ENCODE measurements at places on chromosomes 4 and X. TPM values are rescaled to one million over a fixed set of nuclear protein-coding genes. Genes with fewer than 3 reads are reported as not detected.

DNA sequence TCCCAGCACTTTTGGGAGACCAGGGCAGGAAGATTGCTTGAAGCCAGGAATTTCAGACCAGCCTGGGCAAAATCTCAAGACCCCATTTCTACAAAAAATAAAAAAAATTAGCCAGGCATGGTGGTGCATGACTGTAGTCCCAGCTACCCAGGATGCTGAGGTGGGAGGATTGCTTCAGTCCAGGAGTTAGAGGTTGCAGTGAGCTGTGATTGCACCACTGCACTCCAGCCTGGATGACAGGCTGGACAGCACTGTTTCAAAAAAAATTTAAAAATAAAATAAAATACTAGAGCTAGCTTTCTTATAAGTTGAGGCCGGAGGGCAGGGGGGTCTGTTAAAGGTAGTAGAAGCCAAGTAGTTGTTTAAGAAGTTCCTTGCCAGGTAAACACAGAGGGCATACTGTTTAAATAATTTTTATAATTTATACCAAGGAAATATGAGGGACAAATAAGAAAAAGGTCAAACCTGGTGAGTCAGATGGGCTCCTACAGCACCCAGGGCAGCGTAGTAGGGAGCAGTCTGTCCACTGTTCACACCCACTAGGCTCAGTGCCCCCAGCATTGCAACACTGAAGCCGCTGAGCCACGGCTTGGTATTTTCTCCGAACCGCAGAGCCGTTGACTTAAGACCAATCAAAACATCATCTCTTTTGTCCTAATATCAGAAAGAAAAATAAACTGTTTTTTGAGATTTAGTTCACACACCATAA, 17.3 kb downstream of the COQ2 start:
- DNase-seq = peak; percentile 77

- DNase-seq = no peak
These were observed 48.3 kb upstream of the CD99 start for GRCh38 chrX:2642791-2643190.

DNA sequence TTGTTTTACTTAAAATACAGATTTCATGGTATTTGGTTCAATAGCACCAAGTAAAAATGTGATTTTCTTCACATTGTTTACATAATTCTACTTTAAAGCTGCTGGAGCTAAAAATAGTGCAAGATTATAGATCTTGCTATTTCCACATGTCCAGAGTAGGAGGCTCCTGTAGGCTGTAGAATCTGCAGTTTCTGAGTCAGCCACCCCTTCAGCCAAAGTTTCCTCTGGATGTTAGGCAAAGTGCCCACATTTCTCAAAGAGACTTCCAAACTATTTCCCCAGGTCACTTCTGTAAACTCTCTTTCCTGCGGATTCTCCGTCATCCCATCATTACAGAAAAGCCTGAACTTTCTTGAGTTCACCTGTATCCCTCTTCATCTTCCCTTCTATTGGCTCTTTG, 342.5 kb upstream of the FSTL5 start:
- DNase-seq = no peak

GRCh38 chr4:55571806-55572205, 20.2 kb downstream of the PDCL2 start:
- no peak for DNase-seq

DNA sequence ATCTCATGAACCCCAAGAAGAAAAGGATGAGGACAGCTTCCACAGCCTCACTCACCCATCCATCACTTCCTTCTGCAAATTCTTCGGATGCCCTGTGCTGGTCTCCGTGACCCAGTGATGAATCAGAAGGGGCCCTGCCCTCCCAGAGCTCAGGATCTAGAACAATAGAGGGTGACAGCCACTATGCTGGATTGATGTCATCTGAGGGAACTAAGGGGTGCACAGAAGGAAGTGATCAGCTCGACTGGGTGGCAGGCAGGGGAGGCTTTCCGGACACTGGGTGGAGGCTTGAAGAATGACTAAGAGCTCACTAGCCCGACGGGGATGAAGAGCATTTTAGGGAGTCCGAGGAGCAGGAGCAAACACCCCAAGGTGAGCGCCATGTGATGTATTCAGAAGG, 1.4 kb upstream of the ZNF185 start:
- peak; percentile 55 for DNase-seq

- peak; percentile 85 for DNase-seq
These were observed 12.3 kb downstream of the ZNF182 start for GRCh38 chrX:47991263-47992094.

DNA sequence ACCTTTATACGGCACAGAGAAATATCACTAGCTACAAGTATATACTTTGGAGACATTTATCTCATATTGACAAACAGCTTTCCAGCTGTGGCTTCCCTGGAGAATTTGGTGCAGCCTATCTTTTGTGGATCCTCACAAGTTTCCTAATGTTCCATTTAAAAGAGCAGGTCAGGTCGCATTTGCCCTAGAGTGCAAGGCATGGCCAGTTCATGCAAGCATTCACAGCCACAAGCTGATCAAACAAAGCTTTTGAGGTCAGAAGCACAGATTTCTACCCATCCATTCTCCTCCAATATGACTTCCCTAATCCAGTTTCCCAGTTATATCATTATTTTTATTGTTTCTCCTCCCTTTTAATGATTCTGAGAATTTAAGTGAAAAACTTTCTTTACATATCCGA, 1008.4 kb upstream of the AGA start:
- no peak for DNase-seq

GRCh38 chr4:10403633-10404445, 53.4 kb downstream of the ZNF518B start:
- DNase-seq = peak; percentile 36

KCNIP4 gene
- 8.7 TPM for total RNA-seq

- DNase-seq = no peak
These were observed 142.4 kb downstream of the SMIM20 start for GRCh38 chr4:26056406-26056805.

DNA sequence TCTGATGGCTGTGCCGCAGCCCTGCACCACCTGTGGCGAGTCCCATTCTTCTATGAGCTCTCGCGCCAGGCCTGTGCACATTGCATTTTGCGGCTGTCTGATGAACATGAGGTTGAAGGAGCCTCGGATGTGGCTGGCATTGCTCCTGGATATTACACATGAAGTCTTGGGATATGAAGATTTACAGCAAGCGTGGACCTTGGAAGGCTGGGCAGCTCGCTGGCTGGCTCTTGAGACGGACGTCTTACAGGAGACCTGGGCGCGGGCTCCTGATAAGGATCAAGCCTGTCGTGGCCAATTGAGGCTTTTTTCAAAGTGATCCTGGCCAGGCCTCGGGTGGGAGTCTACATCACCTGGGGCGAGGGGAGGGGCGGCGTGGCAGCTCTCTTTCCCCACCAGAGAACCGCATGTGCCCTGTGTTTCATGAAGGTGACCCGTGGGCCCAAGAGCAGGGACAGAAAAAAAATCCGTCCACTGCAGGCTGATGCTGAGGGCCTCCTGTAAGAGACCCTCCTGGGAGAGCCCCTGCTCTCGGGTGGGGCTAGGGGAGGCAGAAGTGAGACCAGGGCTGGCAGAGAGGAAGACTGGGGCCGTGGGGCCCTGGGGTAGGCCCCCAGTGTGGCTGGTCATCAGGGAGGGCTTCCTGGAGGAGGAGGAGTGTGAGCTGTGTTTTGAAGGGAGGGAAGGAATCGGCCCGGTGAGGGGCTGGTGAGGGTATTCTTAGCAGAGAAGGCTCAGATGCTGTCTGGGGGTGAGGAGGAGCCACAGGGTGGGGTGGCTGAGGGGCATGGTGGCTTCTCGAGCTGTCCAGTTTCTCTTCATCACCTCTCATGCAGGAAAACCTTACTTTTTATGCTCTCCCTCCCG, 23.6 kb downstream of the CPZ start:
- no peak for DNase-seq

GRCh38 chr4:179624768-179625181, 2182.5 kb upstream of the AGA start:
- peak; percentile 31 for DNase-seq

SPANXB1 gene
- total RNA-seq = not detected

XAGE1B gene
- total RNA-seq = not detected

REELD1 gene
- not detected for total RNA-seq

USP26 gene
- not detected for total RNA-seq

GRCh38 chr4:14790494-14790893, 211.8 kb upstream of the CPEB2 start:
- no peak for DNase-seq

H2AZ1 gene
- total RNA-seq = 74.3 TPM
